ENCODE measurements at places on chromosomes 12 and 14.
A peak's percentile ranks its signal among the peaks of the same experiment; 100 is the strongest.

GRCh38 chr12:6771091-6771495 is 1.2 kb upstream of the LAG3 start:
- DNase-seq, result no peak

DNA sequence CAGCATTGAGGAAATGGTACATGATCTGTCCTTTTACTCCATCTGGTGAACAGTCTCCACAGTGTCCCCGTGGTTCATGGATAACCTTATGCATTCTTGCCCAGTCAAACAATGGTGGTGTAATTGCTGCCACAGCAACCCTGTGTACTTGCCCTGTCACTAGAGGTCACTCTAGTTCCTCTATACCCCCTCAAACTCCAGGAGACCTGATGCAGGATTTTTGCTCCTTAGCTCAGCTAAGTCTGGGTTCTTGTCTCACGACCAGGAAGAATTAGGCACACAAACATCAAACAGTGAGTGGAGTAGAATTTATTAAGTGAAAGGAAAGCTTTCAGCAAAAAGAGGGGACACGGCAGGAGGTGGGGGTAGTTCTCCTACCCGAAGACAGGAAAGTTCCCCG is 24.7 kb upstream of the EEA1 start:
- DNase-seq, result no peak

DNA sequence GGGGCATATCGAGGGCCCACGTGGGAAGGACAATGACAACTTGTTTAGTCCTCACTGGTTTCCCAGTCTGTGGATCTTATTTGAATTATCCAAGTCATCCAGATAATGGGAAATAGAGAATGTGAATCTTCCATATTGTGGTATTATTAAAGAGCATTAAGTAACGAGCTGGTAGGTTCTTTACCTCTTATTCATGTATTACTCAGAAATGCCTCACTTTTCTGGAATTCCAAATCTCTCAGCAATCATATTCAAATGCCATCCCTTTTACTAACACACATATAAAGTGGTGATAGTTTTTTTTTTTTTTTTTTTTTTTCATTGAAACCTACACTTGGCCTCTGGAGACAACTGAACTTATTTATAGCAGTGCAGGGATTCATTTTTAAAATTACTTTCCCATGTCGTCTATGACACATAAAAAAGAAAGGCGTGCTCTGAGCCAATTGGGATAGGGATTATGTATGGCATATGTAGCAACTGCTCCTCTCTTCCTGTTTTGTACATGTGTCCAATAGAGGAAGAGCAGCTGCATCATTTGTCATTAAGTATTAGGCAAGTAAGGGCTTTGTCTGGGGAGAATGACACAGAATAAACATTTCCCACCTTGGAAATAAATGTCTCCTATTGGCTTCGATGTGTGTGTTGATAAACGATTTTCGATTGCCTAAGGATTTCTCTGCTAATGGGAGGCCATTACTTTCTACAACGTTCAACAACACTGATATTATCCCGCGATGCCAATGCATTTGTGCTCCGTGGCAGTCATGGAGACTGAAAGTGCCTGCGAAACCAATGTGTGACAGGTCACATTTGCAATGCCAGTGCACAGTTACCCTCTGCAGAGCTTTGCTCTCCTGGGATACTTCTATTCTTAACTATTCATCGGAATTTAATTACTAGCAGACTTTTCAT is 78.6 kb upstream of the IFNG-AS1 start:
- DNase-seq, result no peak

DNA sequence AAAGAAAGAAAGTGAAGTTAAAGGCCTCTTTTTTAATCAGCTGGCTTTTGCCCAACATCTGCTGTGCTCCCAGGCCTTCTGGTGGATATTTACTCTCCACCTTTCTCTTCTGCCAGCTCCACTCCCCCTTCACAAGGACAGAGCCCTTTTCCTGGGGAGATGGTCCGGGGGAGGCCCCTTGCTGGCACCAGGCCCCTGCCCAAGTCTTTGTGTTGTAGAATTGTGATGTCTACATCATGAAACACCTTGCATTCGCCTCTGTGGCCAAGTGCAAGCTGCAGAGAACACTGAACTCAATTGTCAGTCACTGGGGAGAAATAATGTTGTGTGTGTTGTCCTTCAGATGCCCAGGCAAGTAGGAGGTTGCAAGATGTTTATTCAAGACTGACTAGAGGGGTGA is 150.3 kb downstream of the DPF3 start:
- no peak for DNase-seq

DNA sequence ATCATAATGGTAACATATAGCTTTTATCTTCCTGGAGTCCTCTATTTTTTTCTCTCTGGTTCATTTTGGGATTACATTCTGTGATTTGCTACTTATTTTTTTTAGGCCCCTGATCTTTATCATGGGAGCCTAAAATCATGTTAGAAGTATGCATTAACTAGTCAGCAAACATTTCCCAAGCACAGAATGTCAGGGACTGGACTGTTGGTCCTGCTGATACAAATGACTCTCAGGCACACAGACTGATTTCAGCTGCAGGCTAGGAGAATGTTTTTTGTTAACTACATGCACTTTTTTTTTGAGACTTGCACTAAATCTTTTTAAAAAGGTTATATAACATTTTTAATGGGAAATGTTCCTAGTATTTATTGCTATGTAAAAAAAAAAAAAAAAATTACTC is 131.1 kb downstream of the ACSS3 start:
- peak; percentile 27 for DNase-seq

DNA sequence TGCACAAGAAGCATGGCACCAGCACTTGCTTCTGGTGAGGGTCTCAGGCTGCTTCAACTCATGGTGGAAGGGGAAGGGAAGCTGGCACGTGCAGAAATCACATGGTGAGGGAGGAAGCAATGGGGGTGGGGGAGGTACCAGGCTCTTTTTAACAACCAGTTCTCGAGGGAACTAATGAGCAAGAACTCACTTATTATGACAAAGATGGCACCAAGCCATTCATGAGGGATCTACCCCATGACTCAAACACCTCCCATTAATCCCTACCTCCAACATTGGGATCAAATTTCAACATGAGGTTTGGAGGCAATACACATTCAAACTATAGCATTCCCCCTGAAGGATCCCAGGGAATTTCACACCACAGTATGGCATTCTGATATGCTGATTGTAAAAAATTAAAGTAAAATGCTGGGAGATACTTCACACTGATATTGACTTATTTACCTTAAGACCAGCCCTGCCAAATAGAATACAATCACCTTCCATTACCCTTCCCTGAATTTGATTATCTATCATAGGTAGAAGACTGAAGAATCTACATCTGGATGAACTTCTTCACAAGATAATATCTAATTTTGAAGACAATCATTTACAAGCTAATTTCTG is 201.7 kb upstream of the PLXNC1 start:
- no peak for DNase-seq

DNA sequence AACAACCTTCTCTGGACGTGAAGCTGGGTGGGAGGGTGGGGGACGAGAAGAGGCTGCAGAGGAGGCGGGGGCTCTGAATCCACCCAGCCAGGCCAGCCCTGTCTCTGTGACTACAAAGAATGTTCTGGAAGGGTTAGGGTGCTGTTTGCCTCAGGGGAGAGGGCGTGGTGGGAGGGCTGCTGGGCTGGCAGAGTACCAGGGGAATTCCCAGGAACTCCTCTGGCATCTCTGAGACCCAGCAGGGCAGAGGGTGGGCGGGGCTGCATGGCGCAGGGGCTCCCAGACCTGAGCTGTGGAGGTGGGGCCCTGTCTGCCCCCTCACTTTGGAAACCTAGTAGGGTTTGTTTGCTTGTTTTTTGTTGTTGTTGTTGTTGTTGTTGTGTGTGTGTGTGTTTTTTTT is 45.5 kb upstream of the FZD10 start:
- no peak for DNase-seq

DNA sequence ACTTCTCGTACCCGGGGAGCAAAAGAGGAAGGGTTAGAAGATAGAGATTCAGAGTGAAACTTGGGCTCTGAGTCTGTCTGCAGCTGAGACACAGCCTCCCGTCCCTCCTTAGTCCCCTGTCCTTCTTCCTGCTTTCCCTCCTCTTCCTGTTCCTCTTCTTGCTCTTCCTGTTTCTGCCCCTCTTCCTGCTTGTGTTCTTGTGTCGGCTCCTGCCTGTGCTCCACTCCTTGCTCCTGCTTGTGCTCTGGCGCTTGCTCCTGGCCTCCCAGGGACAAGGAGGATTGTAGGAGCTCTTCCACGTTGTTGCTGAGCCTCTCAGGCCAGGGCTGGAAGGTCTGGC is 3.0 kb downstream of the ACRBP start:
- DNase-seq, result no peak

GRCh38 chr12:113440947-113441782 is 19.0 kb downstream of the SDSL start:
- DNase-seq, result no peak

- DNase-seq, result no peak
Measured at GRCh38 chr12:128318341-128318740, 51.4 kb downstream of the TMEM132C start.

DNA sequence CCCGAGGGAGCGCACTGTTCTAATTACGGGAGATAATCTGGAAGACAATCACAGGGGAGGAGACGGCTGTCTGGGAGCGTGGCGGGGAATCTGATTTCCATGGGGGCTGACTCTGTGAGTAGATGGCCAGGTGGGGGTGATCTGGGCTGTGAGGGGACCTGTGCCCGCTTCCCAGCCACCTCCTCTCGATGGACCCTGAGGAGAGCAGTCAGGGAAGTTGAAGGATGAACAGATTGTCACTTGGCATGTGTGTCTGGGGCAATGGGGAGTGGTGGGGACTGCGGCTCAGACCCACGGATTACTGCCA is 22.6 kb downstream of the GALNT9 start:
- no peak for DNase-seq

- no peak for DNase-seq
Measured at GRCh38 chr12:49550693-49551252, 11.9 kb downstream of the KCNH3 start.

DNA sequence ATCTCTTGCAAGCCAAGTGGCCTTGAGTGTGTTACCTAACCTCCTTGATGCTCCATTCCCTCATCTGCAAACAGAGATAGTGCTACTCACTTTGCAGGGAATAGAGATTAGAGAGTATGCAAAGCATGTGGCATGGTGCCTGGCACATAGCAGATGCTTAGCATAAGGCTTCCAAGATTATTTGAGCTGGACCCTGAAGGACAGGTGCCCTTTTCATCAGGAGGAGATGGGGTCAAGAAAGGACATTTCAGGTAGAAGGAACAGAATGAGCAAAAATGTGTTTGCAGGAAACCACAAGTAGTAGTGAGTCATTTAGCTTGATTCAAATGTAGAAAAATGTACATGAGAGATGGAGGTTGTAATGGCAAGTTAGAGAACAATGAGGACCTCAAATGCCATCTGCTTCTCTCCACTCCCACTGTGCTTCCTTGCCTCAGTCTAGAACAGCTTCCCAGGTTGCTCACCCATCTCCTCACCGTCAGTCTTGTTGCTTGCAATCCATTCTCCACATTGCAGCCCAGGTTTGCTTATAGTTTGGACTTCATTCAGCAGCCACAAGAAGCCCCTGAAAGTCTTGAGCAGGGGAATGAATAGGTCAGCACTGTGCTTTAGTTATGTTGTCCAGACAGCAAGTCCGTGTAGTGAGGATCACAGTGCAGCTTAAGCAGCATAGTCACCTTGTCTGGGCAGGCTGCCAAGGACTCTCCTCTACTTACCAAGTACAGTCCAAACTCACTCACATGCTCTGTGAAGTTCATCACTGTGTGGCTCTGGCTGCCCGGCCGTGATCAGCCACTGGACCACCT is 536.3 kb upstream of the CCDC196 start:
- DNase-seq, result no peak

GRCh38 chr14:60722107-60722356 is 2.1 kb downstream of the SIX4 start:
- DNase-seq, result no peak

DNA sequence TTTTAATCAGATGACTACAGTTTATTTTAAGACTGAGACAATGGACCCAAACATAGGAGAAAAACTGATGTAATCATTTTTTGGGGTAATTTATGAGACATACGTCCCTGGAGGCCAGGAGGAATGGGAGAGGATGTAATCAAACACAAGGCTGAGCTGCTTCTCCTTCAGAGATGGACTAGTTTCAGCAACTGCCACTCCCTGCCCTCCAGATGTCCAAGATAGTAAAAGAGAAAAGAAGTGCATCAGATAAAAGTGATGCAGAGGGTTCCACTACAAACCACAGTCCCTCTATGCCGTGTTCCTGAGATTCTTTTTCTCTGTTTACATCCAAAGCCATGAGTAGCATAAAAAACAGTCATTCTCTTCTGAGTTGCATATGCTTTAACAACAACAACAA is 101.1 kb downstream of the DACT1 start:
- no peak for DNase-seq

- DNase-seq, result no peak
Measured at GRCh38 chr14:73829526-73830431, 21.9 kb upstream of the PTGR2 start.

DNA sequence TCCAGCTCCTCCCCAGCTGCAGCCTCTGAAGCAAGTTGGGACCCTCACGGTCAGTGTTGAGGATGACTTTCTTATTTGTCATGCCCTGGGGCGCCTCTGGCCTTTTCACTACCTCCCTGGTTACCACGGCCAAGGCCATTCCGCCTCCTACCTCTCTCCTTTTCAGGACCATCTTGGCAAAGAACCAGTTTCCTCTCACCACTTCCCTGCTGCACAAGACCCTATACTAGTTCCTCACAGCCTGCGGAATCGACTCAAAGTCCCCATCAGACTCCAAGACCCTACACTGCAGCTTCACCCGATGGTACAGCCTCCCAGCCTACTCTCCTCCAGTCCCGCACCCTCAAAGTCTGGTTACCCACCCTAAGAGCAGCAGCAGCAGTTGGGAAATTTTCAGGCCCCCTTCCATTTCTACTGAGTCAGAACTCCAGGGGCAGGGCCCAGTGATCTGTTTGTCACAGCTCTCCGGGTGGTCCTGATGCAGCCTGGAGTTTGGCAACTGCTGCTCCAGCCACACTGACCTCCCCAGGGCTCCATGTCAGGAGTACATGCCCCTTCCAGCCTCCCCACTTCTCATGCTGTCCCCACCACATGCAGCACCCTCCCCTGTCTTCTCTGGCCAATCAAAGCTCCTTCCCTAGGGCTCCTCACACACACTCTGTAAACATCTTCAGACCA is 5.4 kb downstream of the VWF start:
- DNase-seq, result no peak

GRCh38 chr12:27422697-27423096 is 23.8 kb upstream of the SMCO2 start:
- no peak for DNase-seq

All from left renal pelvis (tissue), 4 donors.